ENCODE measurements at places on chromosomes 3 and 15. TPM values are rescaled to one million over a fixed set of nuclear protein-coding genes. Genes with fewer than 3 reads are reported as not detected.

DNA sequence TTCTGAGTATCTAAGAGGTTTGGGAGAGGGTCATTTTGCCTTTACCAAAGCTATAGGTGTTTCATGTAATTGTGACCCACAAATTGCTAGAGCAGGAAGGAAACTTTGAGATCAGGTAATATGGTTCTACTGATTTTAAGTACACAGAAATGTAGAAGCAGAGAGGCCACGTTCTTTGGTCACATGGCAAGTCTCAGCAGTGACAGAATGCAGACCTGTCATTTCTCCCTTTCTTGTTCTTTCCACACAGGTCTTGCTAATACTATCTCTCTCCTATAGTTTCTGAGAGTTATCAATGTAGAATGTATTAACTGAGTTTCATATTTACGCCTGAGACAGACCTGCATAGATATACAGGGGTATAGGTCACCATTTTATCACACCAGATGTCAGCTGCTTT lies 10.9 kb upstream of the RTP1 start:
- DNase-seq = no peak

The DAZL gene
- not detected for total RNA-seq

GRCh38 chr3:133956982-133957381 lies 61.3 kb upstream of the RAB6B start:
- no peak for DNase-seq

The FGF12 gene
- 0.17 TPM for total RNA-seq

- peak; percentile 56 for DNase-seq
These were observed 3.4 kb upstream of the RARB start for GRCh38 chr3:25424614-25425013.
